Endothelial cell of umbilical vein (primary cell): ENCODE measurements at places on chromosomes 12 and 14. TPM values are rescaled to one million over a fixed set of nuclear protein-coding genes. Genes with fewer than 3 reads are reported as not detected.

- DNase-seq, result no peak
Observed at GRCh38 chr12:6031001-6031400, 85.9 kb upstream of the ANO2 start.

DNA sequence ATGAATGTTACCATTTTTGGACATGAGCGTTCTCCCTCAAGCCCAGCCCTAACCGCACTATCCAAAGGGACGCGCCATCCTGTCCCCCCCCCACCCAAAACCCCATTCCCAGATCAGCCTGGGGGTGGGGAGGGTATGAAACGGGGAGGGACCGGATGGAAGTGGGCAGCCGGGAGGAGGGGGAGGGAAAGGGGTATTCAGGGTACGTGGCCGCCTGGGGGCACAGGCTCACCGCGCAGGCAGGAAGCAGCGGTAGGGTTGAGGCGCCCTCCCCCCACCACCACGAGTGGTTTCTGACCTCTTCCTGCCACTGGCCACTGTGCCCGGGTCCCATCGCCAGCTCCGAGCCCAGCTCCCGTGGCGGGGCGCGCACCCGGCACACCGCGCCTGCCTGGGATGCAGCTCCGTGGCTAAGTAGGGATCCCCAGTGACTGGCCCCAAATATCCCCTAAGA, 1.4 kb downstream of the ACTN1 start:
- peak; percentile 78 for DNase-seq

DNA sequence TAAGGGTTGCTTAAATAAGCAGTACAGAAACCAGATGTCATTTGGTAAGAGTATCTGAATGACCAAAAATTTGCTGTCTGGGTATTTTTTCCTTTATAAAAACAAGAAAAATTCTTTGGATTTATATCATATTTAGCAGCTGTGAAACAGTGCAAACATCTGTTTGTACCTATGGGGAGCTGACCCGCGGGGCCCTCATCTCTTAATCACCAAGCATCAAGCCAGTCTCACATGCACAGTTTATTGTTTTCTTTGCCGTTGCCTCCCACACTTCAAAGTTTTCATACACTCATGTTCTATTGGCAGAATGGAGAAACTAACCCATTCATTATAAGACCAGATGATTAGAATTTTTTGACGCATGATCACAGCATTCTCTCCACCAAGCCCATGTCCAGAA, 142.2 kb downstream of the BMP4 start:
- no peak for DNase-seq

DNA sequence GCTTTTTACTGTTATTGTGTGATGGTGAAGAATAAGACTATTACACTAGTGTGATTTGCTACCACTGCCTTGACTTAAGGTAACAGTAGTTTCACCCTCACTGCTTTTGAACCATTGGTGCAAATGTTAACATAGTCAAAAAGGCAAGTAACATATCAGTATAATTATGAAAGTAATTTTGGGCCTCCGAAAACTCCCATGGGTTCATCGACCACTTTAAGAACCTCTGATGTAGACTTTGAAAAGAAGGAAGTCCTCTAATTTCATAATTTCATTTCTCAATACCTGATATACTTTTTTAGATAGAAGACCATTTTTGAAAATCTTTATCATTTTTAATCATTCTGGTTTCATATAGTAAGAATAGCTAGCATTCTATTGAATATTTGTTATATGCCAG, 57.7 kb downstream of the ETNK1 start:
- DNase-seq, result no peak

GRCh38 chr12:107225635-107226034, 132.3 kb upstream of the CRY1 start:
- no peak for DNase-seq

ENDOU gene
- not detected in 2 replicates for total RNA-seq

MGST1 gene
- total RNA-seq, result 170 and 173 TPM in 2 replicates

ANKRD33 gene
- total RNA-seq, result 0.95 and 1.2 TPM in 2 replicates

GZMB gene
- not detected in 2 replicates for total RNA-seq
